ENCODE measurements at places on chromosomes 1 and 21.
A peak's percentile ranks its signal among the peaks of the same experiment; 100 is the strongest.

- DNase-seq: peak; percentile 47
These were observed at the start of gene ADGRB2 for GRCh38 chr1:31764312-31765040. TSS of gene ADGRB2 (minus strand) at chr1:31764340. CDS start at chr1:31757221, 7,119 bp downstream.

DNA sequence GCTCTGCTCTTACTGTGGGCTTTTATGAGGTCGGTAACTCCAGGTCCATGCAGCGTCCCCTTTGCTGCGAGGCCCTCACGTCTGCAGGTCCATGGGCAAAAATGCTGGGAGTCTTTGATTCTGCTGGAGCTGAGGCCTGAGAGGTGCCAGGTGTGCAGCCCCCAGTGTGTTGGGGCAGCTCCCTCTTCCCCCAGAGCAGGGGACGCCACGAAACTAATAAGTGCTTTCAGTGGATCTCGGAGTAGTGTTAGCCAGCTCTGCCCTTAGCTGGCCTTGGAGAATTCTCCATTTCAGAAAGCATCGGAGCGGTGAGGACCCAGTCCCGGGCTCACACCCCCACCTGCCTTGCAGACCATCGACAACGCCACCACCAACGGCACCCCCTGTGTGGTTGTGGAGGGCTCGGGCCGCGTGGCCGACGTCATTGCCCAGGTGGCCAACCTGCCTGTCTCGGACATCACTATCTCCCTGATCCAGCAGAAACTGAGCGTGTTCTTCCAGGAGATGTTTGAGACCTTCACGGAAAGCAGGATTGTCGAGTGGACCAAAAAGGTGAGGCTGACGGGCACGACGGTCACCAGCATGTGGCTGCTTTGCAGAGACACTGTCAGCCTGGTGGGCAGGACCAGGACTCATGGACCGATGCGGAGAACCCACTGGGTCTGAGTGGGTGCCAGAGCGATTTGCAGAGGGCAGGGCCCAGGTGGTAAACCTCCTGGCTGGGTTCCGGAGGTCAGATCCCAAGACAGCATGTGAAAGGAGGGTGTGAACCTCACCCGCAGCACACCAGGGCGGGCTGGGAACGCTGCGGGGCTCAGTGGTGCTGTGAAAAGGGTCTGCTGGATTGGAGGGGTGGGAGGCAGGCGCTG lies 25.5 kb downstream of the TRPM2 start:
- DNase-seq: no peak

DNA sequence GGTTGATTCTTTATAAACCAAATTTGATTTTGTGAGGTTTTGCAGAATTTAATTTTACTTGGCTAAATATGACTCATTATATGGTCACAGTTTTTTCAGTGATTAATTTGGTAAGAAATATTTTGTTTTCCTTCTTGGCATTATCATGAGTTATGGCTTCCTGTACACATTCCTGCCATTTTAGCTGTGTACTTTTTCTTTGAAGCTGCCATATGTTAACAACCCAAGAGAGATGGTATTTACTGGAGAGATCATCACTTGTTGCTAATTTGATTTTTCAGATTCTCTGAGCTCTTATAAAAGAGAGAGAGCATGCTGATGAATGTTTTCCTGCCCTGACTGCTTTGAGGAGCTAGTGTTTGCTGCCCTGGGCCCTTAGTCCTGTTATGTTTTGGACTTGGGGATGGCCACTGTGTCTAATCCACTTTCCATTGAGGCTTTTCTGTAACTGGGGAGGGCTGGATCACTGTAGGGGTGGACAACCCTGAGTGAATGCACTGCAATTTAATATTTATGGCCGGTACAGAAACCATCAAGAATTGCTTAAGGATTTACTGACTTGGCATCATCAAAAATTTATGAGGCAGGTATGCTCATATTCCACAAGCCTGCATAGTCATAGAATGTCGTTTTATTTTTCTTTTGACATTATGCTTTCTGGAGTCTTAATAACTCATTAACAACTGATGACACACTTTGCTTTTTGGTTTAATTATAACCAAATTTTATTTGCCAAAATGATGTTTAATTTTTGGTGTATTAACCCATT lies 200.9 kb downstream of the DISC1 start:
- no peak for DNase-seq

DNA sequence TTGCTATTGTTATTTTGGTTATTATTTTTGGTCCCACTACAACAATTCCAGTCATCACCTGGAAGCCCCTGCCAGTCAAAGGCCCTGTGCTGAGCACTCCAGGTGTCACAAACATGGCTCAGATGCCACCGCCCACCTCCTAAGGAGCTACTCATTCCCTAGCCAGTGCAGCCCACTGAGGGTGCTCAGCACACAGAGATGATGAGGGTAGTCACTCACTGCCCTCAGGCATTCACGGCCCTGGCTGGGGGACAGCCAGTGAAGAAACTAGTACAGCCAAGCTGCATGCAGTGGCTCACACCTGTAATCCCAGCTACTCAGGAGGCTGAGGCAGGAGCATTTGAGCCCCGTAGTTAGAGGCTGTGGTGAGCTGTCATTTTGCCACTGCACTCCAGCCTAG lies 42.3 kb downstream of the NIPAL3 start:
- no peak for DNase-seq

DNA sequence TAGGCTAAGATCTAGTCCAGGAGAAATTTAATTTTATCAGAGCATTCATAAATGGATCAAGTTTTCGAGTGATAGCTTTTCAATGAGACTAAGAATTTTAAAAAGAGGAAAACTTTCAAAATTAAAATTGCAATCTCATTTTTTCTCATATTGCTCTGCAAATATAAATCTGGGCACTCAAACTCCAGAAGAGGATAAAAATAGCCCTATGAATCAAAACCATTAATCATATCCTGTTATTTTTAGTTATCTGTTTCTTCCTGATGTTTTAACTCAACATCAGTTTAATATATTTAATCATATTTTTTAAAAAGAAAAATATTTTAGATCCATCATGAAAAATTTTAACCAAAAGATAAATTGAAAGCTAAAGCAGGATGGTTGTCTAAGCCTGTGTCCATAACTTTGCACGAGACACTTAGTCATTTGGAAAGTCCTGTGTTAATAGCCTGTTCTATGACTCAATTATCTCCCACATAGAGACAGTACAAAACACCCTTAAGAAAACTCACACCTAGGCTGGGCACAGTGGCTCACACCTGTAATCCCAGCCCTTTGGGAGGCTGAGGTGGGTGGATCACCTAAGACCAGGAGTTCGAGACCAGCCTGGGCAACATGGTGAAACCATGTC lies 17.1 kb upstream of the PRRC2C start:
- no peak for DNase-seq

DNA sequence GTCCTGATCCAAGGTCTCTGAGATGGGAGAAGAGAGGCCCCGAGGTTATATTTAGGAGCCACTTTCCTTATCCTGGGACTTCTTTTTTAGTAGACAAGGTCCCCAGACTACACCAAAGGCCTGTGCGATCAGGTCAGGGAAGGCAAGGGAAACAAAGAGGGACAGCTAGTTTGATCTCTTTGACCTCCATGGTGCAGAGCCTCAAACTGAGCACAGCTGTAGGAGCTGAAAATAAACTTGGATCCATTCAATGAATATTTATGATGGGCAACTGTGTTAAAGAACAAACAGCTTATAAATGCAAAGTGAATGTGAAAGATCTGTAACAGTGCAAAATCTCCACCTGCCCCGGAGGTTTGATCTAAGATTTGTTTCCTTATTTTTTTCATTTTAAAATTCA lies 256.6 kb downstream of the DYRK1A start:
- DNase-seq: no peak

DNA sequence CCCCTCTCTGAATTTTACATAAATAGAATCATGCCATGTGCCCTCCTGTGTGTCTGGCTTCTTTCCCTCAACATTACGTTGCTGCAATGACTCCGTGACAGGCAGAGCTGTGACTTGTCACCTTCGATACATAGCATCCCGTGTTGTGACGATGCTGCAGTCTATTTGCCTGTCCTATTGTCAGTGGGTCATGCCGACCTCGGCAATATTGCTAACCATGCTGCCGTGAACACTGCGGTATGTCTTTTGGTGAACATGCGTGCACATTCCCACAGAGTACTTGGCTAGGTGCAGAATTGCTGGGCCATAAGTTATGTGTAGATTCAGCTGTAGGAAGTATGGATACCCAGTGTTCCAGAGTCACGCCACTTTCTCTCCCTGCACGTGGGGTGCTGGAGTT lies 36.3 kb upstream of the TTC34 start:
- DNase-seq: no peak

GRCh38 chr1:50923564-50923963 lies 36.5 kb downstream of the FAF1 start:
- DNase-seq: no peak

DNA sequence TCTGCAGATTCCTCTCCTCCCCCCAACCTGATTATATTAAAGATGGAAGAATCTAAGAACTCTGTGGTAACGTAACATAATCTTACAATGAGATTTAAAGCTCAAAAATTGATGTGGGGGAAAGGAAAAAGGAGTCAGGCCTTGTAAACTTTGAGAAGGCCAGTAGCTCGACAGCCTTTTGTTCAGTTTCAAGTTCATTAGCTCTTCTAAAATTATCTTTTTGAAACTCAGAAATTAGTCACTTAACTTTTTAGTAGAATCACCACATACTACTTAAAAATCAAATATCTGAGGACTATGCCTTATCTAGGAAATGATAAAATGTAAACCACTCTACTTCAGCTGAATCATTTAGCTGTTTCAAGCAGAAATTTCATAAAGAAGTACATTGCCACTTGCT lies 996.2 kb downstream of the AMY1C start:
- DNase-seq: no peak

GRCh38 chr1:165454091-165454610 lies 9.2 kb upstream of the RXRG start:
- no peak for DNase-seq

DNA sequence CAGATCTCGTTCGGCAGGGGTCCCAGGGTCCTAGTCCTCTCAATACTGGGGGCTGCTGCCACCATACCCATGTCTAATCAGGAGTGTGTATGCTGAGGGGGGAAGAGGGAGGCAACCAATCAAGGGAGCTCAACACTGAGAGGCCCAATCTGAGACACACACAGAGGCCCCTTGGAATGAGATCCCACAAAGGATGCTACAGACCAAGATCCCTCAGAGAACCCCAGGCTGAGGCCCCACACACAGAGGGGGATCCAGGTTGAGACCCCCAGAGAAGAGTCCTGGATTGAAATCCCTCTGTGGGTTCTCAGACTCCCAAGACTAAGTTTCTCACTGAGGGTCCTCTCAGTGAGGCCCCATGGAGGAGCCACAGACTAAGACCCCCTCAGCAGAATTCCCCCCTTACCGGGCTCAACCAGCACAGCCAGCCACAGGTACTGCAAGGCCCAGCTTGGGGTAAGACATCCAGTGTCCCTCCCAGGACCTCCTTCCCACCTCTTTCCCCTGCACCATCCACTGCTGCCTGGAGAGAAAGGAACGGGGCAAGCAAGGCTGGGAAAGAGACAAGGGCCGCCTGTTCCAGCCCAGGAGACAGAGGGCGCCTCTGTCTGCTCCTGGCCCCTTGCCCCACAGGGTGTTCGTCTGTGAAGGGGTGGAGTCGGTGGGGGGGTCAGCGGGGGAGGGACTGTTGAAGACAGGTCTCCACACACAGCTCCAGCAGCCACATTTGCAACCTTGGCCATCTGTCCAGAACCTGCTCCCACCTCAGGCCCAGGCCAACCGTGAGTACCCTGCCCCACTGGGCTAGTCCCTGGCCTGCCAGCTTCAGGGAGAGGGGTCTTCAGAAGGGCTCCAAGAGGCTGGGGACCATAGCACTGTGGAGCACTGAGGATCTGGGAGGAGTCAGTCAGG lies at the start of gene S100A1:
S100A1 (plus strand) TSS at position 720 of the 912 bp plus-strand sequence. CDS start 2,088 bp downstream, outside the sequence.
- no peak for DNase-seq

GRCh38 chr1:234735476-234735875 lies 125.5 kb upstream of the IRF2BP2 start:
- no peak for DNase-seq

DNA sequence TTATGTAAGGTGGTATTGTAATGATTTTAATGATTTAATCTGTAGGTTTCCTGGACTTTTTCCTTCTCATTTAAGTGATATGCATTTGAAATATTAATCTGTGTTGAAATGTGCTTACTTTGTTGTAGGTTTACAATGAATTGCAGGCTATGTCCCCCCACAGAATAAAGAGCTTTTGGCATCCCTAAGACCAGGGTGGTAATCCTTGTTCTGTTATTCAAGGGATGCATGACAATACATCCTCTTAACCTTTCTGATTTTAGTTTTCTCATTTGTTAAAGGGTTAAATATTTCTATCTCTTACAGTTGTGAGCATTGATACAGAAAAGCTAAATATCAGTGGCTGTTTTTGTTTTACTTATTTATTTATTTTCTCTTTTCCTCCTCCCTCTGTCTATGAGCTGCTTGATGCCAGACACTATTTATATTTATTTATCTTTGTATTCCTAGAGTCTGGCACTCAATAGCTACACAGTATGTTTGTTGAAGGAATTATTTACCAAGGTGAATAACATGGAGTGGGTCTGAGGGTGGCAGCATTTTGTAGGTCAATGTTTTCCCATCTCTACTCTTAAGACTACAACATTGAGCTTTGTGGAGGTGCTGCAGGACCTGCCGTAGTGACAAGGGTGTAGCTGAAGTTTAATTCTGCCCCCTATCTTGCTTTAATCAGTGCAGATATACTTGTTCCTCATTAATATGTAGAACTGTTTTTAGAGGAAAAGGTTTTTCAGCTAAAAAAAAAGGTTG lies 19.9 kb upstream of the ADGRL2 start:
- DNase-seq: no peak

GRCh38 chr1:188027613-188028012 lies 1198.9 kb downstream of the PLA2G4A start:
- DNase-seq: no peak
